Stimulated activated CD4-positive, alpha-beta T cell treated with anti-CD3 and anti-CD28 coated beads, Interleukin-4, amount 100 ng/mL, for 4 hours (primary cell): ENCODE measurements at places on chromosomes 6 and 20.

DNA sequence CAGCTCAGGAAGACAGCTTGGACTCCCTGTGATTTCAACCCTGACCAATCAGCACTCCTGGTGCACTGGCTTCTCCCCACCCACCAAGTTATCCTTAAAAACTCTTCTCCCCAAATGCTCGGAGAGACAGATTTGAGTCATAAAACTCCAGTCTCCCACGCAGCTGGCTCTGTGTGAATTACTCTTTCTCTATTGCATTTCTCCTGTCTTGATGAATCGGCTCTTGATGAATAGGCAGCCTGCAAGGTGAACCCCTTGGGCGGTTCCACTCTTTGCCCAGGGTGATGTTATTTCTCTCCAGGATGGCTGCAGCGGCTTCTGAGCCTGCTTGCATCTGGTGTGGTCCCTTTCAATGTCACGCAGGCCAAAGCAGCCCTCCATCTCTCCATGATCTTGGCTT lies 12.4 kb downstream of the SLC52A3 start:
- DNase-seq, result no peak

DNA sequence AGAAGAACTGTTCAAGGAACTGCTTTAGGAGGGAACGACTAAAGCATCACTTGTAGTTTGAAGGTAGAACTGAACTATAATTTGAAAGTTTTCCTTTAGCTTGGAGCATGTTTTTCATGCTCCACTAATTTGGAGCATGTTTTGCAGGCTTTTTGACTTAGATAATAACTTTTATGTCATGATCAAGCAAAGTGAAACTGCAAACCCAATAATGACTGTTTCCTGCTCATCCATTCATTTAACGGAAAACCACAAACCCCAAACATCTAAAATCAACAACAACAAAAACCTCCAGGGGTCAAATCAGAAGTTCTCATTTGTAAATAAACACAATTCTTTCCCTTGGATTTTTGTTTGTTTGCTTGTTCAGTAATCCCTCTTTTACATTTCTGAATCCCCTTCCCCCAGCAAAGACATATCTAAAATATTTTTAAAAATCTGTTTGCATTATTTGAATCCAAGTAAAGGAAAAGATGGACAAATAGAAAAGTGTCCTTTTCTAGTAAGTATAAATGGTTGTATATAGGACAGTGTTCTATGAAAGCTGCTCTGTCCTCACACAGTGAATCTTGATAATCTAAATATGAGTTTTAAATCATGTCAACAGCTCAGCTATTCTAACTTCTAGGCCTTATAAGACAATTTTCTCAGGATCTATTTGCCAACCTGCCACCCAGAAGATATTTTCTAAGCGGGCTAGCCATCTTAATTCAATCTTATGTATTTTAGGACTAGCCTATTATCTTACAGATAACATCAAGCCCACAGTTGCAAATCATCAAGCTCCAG lies 2.6 kb downstream of the SIM1 start:
- no peak for DNase-seq

DNA sequence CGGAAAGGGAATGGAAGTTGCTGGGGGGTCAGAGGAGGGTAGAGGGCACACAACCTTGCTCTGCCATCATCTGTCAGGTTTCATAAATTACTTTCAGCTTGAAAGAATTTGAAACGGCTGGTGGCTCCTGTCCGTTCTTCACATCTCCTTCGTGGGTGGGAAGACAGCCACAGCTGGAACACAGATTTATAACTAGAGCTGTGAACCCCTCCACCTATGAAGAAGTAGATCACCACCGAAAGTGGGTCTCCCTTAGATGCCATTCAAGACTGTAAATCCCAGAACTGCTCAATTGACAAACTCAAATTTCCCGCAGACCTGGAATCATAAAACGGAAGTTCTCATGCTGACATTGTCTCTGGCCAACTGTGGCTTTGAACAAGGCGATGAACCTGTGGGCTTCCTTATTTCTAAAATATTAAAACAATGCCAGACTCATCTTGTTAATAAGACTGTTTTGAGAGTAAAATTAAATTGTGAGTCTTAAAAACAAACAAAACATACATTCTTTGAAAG lies 65.3 kb downstream of the BTBD3 start:
- no peak for DNase-seq

GRCh38 chr6:160766989-160767646 lies 65.1 kb downstream of the PLG start:
- DNase-seq, result peak; percentile 56

DNA sequence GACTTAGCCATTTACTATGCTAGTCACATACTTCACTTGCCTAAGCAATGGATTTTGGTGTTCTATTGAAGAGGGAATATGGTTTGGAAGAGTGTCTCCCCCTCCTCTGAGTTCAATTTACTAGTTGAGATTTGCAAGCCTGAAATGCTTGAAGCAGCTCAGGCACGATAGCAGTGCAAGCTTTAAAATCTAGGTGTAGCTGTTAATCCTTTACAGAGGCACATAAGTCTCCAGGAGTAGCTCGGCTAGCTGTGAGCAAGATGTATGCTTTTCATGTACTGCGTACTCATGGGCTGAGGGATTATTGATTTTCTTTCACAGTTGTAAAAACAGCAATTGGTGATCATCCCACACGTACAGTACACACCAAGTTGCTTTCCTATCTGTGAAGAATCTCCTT lies 726 bp downstream of the FLRT3 start:
- DNase-seq, result no peak

- no peak for DNase-seq
These were observed 48.2 kb upstream of the FOXP4 start for GRCh38 chr6:41497994-41498393.

DNA sequence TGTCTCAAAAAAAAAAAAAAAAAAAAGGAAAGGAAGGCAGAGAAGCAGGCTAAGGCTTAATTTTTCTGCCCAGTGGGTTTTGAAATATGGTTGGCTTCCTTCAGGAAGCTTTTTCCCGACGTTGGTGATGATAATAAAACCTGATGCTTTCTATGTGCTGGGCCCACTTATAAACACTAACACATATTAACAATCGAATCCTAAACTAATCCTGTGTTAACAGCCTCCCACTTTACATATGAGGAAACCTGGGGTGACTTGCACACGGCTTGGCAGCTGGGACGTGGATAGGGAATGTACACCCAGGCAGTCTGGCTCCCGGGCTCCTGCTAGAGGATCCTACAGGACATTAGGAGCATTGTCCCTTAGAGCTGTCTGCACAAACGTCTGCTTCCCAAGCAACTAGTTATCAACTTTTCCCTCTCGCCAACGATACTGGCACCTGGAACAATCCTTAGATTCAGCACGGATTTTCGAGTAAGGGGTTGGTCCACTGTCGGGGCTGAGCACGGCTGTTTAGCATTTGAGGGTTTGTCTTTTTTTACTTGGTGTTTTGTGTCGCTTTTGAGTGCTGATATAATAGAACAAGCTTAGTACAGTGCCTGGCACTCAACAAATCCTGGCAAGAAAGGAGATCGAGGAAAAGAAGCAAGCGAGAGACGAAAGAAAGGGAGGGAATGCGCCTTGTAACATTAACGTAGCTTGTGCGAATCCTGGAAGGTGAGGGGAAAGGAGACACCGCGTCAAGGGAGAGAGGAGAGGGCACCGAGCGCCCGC lies 622 bp upstream of the KIZ start:
- DNase-seq, result no peak

- no peak for DNase-seq
These were observed 275.6 kb downstream of the TENT5A start for GRCh38 chr6:81476881-81477280.

DNA sequence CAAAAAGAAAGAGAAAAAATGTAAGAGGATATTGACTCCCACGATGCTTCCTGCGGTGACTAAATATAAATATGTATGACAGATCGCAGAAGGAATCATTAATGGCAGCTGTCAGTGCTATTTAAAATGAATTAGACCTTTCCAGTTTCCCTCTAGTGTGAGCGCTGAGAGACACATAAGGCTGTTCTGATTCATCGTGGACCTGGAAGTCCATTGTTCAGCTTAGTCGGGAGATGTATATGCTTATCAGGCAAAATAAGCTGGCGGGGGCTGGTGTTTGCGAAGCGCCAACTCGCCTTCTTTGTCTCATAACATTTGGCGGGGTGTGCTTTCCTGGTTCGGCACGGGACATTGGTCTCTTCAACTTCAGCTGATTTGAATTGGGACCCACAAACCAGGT lies 95.4 kb downstream of the CDH4 start:
- DNase-seq, result no peak

- DNase-seq, result no peak
These were observed 87.1 kb downstream of the ERMARD start for GRCh38 chr6:169838346-169839028.

DNA sequence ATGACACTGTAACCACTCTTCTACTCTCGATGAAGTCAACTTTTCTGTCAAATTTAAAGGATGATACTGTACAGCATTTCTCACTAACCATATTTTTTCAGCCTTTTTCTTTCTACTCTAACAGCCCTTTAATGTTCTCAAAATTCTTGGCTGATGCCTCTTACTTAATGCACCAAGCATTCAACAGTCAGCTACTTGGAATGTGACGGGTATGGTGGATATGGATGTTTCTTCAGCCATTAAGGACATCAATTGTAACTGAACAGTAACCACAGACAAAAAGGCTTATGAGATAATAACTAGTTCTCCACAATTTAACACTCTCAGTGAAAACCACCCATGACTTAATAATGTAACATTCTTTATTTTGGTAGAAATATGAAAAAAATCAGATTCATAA lies 467.2 kb upstream of the ZNF337 start:
- no peak for DNase-seq

DNA sequence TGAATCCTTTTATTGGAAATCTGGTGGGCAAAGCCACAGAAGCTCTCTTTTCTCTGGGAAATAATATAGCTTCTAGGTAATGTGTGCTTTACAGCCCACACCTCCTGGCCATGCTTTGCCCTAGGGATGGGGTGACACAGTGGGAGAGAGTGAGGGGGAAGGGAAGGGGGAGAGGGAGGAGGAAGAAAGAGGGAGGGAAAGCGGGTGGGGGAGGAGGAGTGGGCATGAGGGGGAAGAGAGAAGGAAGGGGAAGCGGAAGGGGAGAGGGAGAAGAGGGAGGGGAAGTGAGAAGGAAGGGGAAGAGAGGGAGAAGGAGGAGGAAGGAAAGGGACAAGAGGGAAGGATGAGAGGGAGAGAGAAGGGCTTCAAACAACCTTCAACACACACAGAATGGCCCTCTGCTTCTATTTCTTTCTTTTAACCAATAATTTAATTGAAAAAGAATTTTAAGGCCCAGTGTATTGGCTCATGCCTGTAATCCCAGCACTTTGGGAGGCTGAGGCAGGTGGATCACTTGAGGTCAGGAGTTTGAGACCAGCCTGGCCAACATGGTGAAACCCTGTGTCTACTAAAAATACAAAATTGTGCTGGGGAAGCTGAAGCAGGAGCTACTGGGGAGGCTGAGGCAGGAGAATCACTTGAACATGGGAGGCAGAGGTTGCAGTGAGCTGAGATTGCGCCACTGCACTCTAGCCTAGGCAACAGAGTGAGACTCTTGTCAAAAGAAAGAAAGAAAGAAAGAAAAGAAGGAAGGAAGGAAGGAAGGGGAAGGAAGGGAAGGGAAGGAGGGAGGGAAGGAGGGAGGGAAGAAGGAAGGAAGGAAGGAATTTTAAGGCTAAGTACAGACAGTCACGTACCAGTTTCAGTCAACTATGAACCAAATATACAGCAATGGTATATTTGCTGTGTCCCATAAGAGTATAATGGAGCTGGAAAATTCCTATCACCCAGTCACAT lies 75.2 kb downstream of the RSPH3 start:
- DNase-seq, result no peak

DNA sequence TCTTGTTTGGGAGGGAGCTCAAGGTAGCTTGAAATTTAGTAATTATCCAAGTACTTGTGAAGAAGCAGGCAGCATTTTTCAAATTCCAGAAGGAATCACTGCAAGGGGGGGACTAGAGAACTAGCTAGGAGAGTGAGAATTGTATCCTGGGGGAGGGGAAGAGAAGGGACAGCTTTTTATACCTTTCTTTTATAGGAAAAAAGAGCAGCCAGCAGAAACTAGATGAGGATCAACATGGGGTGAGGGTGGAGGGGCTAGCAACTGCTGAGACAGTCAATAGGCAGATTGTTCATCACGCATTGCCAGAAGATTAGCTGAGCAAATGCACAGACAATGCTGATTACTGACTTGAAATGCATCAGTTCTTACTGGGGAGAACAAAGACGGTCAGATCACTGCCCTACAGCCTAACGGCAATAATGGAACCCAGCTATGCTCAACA lies 514.3 kb upstream of the CITED2 start:
- no peak for DNase-seq

GRCh38 chr20:2750491-2751251 lies 49.8 kb downstream of the CPXM1 start:
- no peak for DNase-seq

- no peak for DNase-seq
These were observed 87.6 kb upstream of the MYLIP start for GRCh38 chr6:16041327-16041726.

DNA sequence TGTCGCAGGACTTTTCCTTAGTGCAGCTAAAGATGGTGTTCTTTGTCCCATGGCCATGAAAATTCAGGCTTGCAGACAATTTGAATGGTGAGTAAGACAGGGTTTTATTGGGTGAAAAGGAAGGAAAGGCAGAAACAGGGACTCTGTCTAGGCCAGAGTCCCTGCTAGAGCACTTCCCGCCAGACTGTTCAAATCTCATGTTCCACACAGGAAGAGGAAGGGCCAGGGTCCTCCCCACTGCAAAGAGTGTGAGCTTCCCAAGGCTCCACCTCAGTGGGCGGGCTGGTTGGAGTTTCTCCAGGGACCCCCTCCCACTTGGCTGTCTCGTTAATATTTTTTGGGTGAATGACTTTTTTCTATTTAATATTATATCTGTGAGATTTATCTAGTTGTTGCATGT lies 29.0 kb downstream of the COL19A1 start:
- no peak for DNase-seq

DNA sequence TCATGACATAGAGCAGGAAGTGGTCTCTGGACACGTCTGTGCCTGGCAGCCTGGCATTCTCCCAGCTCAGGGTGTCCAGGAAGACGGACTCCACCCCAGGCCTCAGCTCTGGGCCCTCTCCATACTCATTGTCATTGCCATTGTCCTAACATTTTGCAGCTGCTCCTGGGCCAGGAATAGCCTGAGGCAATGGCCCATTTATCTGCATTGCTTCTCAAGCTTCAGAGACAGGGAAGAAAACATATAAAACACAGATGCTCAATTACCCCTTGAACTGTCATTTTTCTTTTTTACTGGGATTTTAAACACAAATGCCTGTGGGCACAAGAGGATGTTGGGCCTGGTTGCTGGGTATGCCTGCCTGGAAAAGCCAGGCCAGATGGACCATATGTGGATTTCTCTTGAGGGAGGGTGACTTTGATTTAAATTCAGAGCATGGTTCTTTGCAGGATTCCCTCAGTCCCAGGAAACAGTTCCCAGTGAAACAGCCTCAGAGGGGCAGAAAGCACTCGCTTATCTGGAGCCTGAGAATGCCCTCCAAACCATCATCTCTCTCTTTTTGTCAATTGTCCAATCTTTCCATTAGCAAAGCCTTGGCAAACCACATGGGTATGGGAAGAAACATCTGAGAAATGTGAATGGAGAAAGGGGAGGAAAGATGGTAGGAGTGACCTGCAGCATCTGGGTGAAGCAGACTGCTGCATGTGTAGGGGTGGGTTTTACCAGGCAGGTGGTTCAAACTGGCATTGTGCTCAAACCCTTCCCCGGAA lies 17.9 kb downstream of the LAMP5 start:
- DNase-seq, result no peak

- no peak for DNase-seq
These were observed 7.5 kb downstream of the SLC17A9 start for GRCh38 chr20:62959998-62960436.

GRCh38 chr20:12581644-12582289 lies 427.0 kb upstream of the SPTLC3 start:
- DNase-seq, result no peak

- no peak for DNase-seq
These were observed 123.3 kb upstream of the B3GAT2 start for GRCh38 chr6:71080133-71080532.
